CD4-positive, alpha-beta T cell (primary cell): ENCODE measurements at places on chromosomes 12 and 14.

- DNase-seq, result no peak
Observed at GRCh38 chr12:64181430-64182291, 40.4 kb downstream of the KICS2 start.

GRCh38 chr14:104377256-104377655, 202.3 kb upstream of the C14orf180 start:
- DNase-seq, result no peak

DNA sequence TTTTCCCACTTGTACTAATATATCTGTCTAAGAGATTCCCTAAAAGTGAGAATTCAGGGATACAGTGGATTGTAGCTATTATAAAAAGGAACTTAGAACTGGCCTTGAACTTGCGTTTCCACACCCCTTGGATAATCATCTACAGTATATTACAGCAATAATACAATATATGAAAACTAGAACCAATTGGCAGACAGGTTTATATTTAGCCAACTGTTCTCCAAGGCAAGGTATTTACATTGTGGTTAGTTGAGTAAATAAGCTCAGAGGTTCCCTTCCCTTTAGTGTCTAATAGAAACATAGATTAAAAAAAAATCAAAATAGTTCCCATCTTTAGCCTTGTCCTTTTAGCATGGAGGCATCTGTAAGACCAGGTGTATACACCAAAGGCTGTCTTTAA, 42.1 kb downstream of the LIMA1 start:
- DNase-seq, result no peak

GRCh38 chr12:69666798-69667197, 32.3 kb downstream of the BEST3 start:
- DNase-seq, result no peak

- DNase-seq, result no peak
Observed at GRCh38 chr12:125125271-125125670, 60.0 kb downstream of the AACS start.

- DNase-seq, result no peak
Observed at GRCh38 chr14:90487462-90487861, 90.6 kb downstream of the CALM1 start.
